ENCODE measurements at places on chromosomes 1 and 21.

DNA sequence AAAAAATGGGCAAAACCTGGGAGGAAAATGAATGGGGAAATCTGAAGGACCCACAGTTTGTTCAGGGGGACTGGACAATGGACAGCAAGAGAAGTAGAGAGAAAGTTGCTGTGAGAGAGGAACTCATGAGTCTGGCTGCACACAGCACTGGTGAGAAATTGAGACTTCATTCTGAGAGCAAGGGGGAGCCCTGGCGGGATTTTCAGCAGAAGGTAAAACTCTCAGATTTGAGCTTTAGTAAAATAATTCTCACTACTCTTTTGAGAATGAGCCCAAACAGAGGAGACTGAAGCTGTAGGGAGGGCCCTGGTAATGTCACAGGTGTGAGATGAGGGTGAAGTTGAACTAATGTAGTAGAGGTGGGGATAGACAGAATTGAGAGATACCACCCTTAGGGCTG lies 438.6 kb downstream of the OMA1 start:
- DNase-seq: no peak

GRCh38 chr1:239287296-239287695 lies 99.1 kb upstream of the CHRM3 start:
- no peak for DNase-seq

GRCh38 chr1:29381426-29381825 lies 145.1 kb downstream of the PTPRU start:
- no peak for DNase-seq

GRCh38 chr1:14215151-14215550 lies 383.3 kb upstream of the KAZN start:
- no peak for DNase-seq

DNA sequence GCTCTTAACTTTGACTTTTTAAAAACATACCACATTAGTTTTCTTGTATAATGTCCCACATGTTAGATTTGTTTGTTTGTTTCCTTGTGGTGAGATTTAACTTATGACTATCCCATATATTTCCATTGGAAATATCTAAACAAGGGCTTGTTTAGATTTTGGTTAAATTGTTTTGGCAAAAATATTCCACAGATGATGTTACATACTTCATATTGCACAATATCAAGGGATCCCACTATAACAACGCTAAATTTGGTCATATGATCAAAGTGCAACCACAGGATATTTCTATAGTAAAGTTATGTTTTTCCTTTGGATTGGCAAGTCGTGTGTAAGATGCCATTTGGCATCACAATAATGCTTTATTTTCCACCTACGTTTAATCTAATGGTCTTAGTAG lies 396.7 kb downstream of the TGFB2 start:
- no peak for DNase-seq

DNA sequence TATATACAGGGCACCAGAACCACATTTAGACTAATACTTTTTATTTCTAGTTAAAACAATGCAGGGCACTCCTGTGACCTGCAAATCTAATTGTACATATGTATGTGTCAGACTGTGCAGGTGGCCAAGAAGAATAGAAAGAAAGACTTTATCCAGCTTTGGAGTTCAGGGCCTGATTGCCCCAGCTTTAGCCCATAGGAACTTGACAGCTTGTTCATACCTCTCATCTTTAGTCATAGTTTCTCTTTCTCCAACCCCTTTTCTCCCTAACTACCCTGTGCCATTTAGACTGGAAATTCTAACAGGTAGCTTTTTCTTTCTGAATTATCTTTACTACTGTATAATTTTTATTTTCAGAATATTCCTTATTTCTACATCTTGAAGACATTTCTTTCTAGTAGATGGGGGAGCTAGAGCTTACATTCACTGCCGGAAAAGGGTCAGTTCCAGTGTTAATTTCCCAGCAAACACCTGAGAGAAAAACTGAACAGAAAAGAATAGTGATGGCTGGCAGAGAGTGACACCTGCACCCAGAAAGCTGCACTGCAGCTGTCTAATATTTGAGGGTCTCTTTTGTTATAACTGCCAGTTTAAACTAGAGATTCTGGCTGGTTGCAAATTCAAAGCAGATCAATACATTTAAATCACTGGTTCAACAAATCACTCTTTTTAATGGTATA lies 8.4 kb downstream of the YBX1 start:
- no peak for DNase-seq

All from stromal cell of bone marrow (primary cell).